ENCODE measurements at places on chromosomes 13 and 19.

DNA sequence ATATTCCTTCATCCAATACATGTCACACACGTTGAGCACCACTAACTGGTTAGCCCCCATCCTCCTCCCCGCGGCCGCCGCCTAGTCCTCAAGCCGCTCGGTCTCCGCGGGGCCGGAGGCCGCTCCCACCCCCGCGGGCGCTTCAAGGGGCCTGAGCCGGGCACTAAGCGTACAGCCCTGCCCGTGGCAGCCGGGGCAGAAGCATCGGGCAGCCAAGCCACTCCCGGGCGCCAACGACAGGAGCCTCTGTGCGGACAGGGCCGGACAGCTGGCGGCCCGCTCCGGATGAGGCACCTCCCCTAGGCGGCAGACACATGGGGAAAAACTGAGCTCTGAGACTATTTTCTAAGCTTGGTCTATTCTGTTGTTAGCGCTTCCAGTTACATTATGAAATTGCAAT, 2.8 kb upstream of the ZNF543 start:
- DNase-seq, result no peak

DNA sequence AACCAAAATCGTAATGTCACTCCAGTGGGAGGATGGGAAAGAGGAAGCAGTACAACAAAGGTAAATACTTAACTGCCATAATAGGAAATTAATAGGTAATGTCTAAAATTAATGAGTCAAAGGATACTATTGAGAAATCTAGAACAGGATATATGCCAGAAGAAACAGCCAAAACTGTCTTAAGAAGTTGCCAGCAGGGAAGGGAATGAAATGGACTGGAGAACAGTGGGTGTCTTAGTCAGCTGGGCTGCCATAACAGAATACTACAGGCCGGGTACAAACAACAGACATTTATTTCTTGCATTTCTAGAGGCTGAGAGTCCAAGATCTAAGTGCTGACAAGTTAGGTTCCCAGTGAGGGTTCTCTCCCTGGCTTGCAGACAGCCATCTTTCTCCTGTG, 40.3 kb upstream of the IPO5 start:
- no peak for DNase-seq

DNA sequence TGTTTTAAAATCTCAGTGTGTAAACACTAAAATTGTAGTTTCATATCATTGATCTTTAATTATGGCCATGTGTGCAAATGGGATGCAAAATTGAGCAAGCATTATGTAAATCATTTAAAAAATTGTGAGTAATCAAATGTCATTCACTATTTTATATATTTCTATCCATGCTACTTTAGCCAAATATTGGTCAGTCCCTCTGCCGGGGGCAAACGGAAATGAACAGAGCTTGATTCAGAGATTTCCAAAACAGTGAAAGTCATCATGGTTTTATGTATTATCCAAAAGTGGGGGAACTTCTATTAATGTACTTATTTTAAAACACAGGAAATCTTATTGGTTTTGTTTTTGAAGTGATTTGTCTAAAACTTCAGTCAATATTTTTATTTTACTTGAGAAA, 219.1 kb downstream of the IRS2 start:
- DNase-seq, result no peak

GRCh38 chr19:23033721-23034120, 30.7 kb upstream of the ZNF728 start:
- DNase-seq, result no peak

DNA sequence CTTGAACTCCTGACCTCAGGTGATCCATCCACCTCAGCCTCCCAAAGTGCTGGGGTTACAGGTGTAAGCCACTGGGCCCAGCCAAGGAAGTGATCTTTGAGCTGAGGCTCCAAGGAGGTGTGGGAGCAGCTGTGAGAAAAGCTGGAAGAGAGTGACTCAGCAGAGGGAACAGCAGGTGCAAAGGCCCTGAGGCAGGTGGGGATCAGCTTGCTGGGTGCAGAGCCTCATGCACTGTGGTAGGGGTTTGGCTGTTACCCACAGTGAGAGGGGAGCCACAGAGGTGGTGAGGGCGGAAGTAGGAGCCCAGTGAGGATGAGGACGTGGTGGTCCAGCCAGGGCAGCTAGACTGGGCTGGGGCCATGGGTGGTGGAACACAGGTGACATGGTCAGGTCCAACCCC, 6.5 kb downstream of the NPAS1 start:
- DNase-seq, result no peak

- DNase-seq, result no peak
These were observed 2.6 kb downstream of the ZSWIM4 start for GRCh38 chr19:13797870-13798269.

GRCh38 chr13:25946321-25946720, 105.5 kb downstream of the SHISA2 start:
- no peak for DNase-seq

- no peak for DNase-seq
These were observed 208.9 kb upstream of the TMTC4 start for GRCh38 chr13:100883453-100883852.

DNA sequence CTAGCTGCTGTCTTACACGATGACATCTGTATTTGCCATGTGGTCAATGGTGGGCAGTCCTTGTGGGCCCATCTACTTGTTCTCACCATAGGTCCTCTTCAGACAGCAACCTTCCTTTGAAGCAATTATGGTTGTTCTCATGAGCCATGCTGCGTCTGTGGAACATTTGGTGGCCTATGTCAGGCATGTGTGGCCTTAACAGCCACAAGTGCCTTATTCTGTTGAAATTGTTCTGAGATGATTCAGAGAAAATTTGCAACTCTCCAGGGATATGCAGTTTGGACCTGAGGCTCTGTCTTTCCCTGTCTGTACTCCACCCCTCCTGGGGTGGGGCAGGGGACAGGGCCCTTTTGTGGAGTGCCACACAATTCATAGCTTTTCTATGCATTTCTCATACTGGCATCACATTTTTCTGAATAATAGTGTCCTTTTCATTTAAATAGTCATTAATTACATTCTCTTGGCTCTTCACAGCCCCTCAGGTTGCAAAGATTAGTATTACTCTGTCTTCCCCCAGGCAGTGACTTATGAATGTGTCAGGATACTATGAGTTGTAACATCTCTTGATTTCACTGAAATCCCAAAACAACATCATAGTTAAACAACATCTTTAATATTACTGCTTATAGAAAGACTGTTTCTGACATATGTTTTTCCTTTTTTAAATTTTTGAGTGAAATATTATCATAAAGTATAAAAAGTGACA, 102.1 kb downstream of the ITGBL1 start:
- no peak for DNase-seq

GRCh38 chr13:33611121-33611805, 206.7 kb upstream of the RFC3 start:
- DNase-seq, result peak; percentile 90

DNA sequence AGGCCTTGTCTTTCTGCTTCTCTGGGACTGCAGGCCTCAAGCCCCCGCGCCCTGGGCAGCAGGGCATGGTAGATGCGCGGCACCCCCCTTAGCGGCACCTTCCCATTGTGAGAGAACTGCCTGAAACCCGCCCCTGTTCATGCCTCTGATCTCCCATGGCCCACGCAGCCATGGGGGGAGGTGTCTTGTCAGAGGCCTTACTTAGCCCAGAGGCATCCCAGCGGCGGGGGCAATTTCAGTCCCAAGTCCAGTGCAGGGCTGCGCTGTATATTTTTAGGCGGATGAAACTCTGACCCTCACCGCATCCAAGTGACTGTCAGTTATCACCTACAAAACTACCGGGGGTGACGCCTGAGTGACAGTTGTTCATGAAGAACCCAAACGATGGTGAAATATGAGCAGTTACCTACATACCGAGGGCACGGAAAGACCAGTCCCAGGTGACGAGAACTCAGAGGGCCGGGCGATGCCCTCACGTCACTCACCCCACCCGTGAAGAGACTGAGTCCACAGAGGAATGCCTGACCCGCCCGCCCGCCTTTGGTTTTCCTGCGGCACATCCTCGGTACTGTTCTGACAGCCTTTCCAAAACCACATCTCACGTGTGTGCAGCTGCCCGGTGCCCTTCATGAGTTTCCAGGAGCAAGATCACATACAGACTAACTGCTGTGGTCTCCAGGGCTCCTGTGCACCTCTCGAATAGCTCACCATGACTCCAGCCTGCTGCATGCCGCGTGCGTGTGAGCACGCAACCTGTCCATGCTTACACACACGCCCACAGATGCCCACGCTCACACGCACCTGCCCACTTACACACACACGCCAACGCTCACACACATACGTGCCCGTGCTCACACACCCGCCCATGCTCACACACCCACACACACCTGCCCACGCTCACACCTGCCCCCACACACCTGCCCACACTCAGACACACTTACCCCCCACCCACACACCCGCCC, 14.4 kb downstream of the IL17D start:
- DNase-seq, result no peak

DNA sequence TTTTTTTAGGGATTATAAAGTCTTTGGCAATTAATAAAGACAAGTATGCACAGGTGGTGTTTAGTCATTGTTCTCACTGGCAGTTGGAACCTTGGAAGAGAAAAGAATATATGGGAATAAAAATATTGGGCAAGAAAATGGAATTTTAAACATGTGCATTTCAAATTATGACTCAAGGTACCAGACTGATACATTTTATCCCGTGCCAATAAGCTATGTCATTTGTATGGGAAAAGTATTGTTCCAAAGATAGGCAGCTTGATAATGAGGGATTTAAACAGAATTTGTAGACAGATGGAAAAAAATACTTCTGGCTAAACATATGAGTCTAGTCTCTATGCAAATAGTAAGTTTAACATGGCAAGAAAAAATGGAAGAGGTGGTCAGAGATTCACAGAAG, 169.5 kb upstream of the UFM1 start:
- DNase-seq, result no peak

DNA sequence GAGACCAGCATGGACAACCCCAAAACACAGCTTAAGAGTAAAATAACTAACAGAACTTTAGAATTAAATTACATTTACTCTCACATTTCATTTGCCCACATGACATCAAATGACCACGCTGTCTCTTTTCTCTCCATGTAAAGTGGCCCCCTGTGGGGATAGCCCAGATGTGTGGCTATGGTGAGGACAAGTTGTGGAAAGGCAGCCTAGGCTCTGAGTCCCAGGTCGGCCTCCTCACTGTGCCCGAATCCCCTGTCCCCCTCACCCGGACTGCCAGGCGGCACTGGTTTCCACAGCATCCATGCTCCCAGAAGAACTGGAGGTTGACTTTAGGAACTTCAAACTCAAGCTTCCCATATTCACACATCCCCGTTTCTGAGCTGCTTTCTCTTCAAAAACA, 111.8 kb upstream of the UQCRFS1 start:
- no peak for DNase-seq

DNA sequence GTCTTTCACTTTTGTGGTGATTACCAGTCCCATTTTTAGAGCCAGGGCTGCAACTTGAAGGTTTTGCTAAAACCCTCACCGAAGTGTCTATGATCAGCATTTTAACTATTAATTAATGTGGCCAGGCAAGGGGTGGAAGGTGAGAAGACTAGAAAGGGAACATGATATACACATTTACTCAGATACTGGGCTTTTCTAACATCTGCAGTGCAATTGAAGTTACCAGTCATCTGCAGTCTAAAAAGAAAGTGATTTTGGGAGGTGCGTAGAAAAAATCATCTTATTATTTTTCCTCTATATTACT, 481 bp downstream of the ALOX5AP start:
- no peak for DNase-seq

DNA sequence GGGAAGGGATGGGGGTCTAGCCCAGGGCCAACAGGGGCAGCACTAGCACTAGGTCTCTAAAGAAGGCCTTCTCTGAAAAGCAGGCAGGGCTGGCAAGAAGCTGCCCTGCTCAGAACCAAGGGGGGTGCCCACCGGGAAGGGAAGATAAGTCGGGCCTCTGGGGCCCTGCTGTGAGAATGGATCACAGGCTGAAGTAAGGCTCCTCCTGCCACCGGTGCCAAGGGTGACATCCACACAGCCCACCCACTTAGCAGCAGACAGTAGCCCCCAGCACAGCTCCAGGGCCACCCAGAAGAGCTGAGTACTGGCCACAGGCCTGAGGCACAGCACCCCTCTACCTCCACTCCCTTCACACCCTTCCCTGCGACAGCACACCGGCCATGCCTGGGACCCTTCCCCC, 5.9 kb downstream of the ELL start:
- no peak for DNase-seq

GRCh38 chr19:16068696-16069259, 7.5 kb upstream of the TPM4 start:
- no peak for DNase-seq

DNA sequence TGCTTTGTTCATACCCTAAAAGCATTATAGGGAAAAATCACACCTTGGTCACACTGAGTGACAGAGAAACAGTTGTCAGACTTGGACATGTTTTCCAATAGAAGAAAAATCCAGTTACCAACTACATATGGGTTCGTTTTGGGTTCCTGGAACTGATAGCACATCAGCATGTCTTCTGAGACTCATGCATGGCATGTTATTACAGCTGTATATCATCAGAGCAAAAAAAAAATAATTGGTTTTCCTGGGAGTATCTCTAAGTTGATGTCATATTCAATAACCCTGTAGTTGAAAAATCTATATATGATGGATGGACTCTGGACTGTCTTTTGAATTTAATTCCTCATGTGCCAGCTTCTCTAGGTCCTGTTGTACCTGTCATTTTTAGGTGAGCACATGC, 211.6 kb downstream of the DNAJC15 start:
- no peak for DNase-seq

- no peak for DNase-seq
These were observed 271.1 kb downstream of the KCNRG start for GRCh38 chr13:50286324-50286723.

GRCh38 chr19:16001481-16002312, 52.9 kb downstream of the OR10H4 start:
- no peak for DNase-seq

DNA sequence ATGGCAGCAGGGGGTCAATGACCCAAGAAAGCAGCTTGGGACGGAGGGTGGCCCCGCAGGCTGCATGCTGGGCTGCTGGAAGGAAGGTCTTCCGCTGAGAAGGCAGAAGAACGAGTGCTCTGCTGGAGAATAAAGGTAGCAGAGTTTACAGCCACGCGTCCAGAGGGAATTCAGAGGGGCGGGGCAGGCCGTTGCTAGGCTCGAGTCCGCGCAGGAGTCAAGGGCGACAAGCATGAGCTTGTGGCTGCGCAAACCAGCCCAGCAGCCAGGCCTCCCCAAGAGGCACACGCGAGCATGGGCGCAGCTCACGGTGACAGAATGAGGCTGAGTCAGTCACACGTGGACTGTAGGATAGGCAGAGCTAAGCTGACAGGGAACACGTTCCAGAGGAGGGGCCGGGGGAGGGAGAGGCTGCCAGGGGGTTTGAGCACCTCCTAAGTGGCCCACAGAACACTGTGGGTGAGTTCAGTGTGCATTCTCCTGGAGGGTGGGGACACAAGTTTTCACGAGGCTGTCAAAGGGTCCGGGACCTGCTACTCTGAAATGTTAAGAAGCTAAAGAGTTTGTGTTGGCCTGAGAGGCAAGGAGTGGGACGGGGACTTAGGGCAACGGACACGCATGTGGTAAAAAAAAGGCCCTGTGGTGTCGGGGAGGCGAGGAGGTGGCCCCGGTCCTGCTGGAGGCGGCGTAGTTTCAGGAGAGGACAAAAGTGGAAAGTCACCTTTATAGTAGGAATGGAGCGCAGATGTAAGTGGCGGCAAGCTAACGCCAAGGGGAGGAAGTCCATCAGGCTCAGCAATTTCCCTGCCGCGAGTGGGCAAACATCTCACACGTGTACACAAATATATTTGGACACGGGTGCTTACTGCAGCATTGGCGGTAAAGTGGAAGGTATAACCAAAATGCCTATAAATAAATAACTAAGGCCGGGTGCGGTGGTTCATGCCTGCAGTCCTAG, 17.7 kb downstream of the RFX2 start:
- DNase-seq, result peak; percentile 77
